GM23338 (cell line): ENCODE measurements at places on chromosomes 6 and 20. TPM values are rescaled to one million over a fixed set of nuclear protein-coding genes. Genes with fewer than 3 reads are reported as not detected.

GRCh38 chr6:4603291-4603690 lies 172.9 kb upstream of the CDYL start:
- DNase-seq = no peak

The RIMS1 gene
- 3.9 and 4.0 TPM in 2 replicates for total RNA-seq

The MAK gene
- total RNA-seq = 0.35 and 0.50 TPM in 2 replicates

GRCh38 chr6:166850677-166851076 lies 105.7 kb downstream of the RNASET2 start:
- no peak for DNase-seq

DNA sequence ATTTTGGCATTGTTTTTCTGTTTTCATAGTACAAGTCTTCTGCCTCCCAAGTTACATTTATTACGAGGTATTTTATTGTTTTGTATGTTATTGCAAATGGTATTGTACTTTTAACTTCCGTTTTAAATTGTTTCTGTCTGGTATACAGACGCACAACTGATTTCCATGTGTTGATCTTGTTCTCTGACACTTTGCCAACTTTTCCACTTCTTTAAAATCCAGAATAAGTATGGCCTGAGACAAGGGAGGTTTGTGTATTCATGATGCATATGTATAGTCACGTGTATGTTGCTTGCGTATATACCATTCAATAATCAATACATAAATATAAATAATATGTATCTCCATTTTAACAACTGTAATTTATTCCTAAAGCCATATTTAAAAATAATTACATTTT lies 41.2 kb downstream of the THBS2 start:
- no peak for DNase-seq
